ENCODE measurements at places on chromosomes 13 and 19. TPM values are rescaled to one million over a fixed set of nuclear protein-coding genes. Genes with fewer than 3 reads are reported as not detected.
A peak's percentile ranks its signal among the peaks of the same experiment; 100 is the strongest.

DNA sequence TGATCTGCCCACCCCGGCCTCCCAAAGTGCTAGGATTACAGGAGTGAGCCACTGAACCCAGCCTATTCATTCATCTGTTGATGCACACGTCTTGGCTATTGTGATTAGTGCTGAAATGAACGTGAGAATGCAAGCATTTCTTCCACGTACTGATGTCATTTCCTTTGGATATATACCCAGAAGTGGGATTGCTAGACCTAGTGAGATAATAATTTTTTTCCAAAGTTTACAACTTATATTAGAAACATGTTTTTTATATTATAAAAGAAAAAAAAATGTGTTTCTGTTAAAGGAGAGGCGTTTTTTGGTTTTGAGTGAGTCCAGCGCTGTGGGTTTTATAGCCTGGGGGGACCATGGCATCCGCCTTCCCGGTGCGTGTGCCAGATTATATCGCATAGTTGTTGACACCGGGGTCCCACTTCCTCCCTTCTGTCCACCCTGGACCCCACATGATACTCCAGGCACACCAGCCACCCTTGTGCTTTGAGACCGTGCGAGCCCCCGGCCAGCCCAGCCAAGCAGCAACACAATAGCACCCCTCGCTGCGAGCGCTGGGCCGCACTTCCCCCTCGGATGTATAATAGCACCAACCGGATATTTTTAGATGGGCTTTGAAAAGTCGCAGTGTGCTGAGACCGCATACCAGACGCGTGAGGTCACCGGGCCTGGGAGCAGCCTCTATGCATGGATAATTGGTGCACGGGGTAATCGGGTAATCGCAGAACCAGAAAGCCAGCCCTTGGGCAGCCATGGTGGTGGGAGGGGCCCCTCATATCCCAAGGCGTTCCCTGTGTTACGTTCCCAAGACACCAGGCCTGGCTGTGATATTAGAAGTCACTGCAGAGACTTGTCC is 59.6 kb downstream of the MYO9B start:
- DNase-seq = peak; percentile 93

DNA sequence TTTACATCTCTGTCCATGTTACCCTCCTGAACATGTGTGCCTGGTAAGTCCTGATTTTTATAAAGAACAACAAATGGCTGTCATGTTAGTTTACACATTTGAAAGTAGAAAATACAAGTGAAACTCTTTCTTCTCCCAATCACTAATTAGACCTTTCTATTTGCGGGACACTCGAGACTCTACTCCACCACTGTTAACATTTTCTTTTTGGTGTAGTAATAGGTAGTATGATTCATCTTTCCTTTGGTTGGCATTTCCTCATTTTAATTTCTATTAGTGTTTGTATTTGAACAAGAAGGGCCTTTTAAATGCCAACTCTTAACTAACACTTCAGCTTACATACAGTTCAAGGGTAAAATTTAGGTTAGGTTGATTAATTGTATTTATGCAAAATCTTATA is 371.1 kb downstream of the PCDH9 start:
- DNase-seq = no peak

- no peak for DNase-seq
Measured at GRCh38 chr19:31074199-31075125, 274.8 kb downstream of the TSHZ3 start.

DNA sequence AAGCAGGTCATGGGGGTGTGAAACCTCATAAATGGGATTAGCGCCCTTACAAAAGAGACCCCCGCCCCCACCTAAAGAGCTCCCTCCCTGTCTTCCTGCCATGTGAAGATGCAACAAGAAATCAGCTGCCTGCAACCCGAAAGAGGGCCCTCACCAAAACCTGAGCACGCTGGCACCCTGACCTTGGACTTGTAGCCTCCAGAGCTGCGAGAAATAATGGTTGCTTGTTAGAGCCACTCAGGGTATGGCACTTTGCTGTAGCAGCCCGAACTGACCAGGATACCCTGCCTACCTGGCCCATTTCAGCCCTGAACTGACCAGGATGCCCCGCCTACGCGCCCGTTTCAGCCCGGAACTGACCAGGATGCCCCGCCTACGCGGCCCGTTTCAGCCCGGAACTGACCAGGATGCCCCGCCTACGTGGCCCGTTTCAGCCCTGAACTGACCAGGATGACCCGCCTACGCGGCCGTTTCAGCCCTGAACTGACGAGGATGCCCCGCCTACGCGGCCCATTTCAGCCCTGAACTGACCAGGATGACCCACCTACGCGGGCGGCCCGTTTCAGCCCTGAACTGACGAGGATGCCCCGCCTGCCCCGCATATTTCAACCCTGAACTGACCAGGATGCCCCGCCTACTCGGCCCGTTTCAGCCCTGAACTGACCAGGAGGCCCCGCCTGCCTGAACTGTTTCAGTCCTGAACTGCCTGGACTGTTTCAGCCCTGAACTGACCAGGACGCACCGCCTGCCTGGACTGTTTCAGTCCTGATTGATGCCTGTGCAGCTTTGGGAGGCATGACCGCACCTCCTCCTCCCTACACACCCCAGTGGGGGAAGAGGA is 120.0 kb downstream of the UQCRFS1 start:
- no peak for DNase-seq

DNA sequence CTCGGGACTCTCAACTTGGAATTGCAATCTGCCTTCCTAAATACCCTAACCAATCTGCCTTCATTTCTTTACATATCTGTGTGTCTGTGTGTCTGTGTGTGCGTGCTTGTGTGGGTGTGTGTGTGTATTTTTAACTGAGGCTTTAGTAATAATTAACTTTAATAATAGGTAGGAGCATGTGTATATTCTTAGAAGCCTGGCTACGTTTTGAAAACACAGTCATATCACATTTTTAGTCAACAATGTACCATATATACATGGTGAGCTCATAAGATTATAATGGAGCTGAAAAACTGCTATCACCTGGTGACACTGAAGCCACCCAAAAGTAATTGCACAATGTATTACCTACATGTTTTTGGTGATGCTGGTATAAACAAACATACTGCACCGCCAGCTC is 65.4 kb upstream of the ATXN8OS start:
- no peak for DNase-seq

DNA sequence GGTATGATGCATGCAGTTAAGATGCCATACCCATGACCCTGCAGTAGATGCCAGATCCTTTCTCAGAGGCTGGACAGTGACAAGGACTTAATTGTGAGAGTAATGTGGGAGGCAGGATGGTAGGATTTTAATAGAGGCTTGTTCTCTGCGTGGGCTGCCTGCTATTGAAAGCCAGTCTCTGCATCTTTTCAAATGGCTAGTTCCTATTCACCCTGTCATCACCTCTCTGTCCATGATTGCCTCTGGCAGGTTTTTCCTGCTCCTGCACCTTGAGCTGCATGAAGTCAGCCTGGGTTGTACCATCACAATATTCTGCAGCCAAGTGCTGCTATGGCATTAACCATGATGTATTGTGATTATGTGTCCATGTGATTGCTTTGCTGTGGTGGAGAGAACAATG is 440.5 kb downstream of the ITGBL1 start:
- no peak for DNase-seq

- DNase-seq = no peak
Measured at GRCh38 chr13:79709471-79709870, 228.5 kb downstream of the NDFIP2 start.

- no peak for DNase-seq
Measured at GRCh38 chr13:97359181-97360057, 74.5 kb upstream of the RAP2A start.

DNA sequence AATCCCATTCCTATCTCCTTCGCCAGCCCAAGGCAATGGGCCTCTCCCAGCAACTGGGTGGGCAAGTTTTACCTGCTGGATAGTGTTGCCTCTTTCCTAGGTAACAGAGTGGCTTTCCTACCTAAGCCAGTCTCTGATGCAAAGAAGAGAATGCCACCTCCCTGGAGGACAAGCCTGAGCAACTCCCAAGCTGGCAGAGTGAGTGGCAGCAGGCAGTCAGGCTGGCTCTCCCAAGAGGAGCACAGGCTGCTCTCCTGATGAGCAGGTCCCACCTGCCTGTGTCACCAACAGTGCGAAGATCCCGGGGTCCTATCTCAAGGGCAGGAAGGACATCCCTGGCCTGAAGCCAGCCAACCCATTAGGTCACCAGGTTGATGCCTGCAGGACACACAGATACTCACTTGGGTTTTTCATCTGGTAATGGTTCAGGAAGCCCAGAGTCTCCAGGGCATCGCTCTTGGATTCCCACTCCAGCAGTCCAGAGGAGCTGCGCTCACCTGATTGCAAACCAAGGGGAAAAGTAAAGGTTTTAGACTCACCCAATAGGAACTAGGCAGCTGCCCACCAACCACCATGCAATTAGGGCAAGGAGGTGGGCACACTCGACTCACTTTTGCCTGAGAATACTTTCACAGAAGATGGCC is 5.5 kb upstream of the ECH1 start:
- peak; percentile 53 for DNase-seq

DNA sequence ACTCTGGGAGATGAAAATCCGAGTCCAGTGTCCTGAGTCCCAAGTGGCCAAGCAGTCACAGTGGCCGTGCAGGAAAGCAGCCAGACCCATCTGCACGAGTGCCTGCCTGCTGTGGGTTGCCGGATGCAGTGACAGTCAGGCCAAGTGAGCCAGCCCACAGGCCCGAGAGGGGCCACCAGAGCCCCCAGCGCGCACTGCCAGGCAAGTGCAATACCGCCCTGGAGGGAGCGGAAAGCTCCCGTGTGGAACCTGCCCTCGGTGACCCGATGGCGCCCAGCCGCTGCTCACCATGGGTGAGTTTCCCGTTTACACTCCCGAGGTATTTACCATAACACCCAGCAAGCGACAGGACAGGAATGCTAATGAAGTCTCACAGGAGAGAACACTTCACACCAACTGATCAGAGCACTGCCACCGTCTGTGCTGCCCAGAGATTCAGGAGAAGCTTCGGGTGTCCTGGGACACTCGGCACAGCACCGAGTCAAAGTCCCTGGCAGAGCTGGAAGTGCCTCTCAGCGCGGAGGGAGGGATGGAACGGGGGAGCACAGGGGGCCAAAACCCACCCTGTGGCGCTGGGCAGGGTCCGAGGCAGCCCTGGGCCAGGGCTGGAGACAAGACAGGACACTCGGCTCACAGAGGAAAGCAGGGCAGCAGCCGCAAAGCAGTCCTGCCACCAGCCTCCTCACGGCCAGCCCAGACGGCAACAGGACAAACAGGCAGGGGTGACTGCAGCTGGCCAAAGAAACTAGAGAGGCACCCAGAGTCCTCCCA is 21.3 kb upstream of the TINCR start:
- DNase-seq = peak; percentile 49

The ZNF829 gene
- total RNA-seq = 1.5 TPM

The COMP gene
- not detected for total RNA-seq
